Fibroblast of villous mesenchyme (primary cell): ENCODE measurements at places on chromosomes 6 and 20.

- peak; percentile 89 for DNase-seq
These were observed 50.2 kb downstream of the COL12A1 start for GRCh38 chr6:75155631-75156030.

DNA sequence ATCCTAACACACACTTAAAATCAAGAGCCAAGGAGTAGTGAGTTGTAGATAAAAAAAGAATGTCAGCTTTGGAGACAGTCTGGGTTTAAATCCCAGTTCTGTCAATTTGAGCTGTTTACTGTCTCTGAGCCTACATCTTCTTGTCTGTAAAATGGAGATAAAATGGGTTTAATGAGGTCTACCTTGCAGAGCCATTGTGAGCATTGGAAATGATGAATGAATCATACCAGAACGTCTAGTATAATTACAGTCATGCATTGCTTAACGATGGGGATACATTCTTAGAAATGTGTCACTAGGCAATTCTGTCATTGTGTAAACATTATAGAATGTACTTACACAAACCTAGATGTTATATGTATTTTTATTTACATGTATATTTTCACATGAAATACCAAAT is 17.6 kb upstream of the SGK2 start:
- no peak for DNase-seq

DNA sequence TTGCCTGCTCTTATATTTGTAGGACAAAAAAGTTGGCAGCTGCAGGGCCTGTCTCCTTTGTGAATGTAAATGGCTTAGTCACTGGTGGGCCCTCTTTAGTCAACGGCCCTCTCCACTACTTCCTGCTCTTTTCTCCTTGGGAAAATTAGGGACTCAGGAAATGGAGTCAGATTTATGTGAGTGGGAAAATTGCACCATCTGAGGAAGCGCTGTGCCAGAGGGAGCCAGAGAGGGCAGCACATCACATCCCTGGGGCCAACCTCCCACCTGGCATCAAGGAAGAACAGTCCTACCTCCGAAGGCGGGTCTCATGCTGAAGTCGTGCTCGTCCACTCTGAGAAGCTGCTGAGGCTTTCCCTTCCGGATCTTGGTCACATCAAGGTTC is 15.6 kb downstream of the GABRR2 start:
- no peak for DNase-seq

- no peak for DNase-seq
These were observed 32.0 kb upstream of the TMEM217 start for GRCh38 chr6:37289931-37290330.

GRCh38 chr6:126716826-126717509 is 377.1 kb downstream of the CENPW start:
- DNase-seq = no peak

- peak; percentile 76 for DNase-seq
These were observed 38.1 kb downstream of the TBPL1 start for GRCh38 chr6:133991096-133991593.

DNA sequence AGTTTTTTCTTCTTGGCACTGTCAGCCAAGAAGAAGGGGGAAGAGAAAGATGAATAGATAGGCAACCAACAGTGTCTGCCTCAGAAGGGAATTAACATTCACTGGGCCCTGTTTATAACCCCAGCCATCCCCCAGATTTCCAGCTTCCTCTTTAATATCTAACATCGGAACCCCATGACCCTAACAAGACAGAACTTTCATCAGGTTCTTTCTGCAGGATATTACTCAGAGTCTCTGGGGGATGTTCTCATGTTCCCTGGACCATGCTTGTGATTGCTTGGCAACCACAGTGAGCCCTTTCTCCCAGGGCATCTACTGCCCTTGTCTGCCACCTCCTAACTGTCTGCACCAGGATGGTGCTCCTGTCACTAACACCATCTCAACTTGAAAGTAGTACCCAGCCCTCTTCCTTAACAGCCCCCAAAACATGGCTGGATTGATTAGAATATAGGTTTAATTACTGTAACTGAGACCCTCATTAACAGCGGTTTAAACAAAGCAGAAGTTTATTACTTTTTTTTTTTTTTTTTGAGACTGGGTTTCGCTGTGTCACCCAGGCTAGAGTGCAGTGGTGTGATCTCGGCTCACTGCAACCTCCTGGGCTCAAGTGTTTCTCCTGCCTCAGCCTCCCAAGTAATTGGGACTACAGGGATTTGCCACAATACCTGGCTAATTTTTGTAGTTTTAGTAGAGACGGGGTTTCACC is 12.0 kb upstream of the PTPN1 start:
- no peak for DNase-seq

DNA sequence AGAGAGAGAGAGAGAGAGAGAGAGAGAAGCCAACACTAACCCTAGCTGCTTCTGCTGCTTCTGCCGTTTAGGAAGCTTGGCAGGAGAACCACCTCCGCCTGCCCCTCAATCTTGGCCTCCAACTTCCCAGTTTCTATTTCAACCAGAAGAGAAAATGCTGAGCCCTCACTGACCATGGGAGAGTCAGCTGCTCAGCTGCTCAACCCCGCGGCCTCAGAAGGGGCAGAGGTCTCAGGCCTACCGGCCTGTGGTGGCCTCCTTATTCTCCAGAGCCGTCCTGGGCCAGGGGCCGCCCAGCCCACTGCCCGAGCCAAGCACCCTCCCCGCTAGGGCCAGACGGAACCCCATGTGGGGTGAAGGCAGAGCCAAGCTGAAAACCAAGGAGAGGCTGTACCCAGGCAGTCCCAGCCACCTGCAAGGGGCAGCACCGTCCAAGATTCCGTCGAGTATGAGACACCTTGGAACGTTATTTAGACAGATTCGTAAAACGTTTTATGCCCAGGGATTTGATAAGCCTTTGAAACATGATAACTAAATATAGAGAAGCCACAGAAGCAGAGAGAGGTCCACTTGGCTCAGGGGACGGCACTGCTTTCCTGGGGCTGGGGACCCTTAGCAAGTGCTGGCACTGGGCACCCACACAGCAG is 116.6 kb downstream of the DLL1 start:
- no peak for DNase-seq

- no peak for DNase-seq
These were observed 181.0 kb downstream of the ZMYND8 start for GRCh38 chr20:47175493-47175892.

DNA sequence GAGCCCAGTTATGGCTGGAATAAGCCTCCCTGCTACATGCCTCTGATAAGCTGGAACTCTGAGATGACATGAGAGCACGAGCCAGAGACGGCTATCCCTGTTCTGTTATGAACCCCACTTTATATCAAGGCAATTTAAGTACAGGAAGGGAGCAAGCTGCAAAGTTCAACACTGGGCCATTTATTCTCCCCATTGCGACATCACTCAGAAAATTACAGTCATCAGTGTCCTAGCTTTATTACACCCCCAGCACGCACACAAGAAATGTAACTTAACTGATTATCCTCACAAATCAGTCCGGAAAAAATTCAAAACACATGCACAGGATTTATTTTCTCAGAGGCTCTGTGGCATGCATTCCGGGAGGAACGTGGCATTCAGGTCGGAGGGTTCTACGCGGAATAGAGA is 125.3 kb upstream of the SLC2A12 start:
- DNase-seq = peak; percentile 92

GRCh38 chr20:54115172-54115854 is 44.9 kb upstream of the BCAS1 start:
- DNase-seq = peak; percentile 93

GRCh38 chr6:44022671-44023352 is 104.4 kb downstream of the MRPL14 start:
- no peak for DNase-seq

DNA sequence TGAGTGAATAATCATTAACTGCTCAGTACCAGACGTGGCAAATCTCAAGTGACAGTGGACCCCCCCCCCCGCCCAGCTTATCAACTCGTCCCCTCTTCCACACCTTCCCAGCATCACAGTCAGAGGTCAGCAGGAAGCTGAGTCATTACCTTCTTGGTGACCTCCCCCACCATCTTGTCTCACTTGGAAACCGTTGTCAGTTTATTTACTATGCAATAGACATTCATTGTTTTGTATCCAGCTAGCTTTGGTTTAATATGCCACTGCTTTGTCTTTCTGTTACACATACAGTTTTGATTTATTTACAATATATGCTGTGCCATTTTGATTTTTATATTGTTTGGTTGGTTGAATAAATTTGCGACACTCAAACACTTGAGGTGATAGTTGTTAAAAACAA is 158.1 kb downstream of the QKI start:
- DNase-seq = no peak

- peak; percentile 91 for DNase-seq
These were observed 48.0 kb downstream of the GCLC start for GRCh38 chr6:53496797-53497375.

GRCh38 chr6:11769811-11770545 is 8.6 kb downstream of the ADTRP start:
- DNase-seq = peak; percentile 25

DNA sequence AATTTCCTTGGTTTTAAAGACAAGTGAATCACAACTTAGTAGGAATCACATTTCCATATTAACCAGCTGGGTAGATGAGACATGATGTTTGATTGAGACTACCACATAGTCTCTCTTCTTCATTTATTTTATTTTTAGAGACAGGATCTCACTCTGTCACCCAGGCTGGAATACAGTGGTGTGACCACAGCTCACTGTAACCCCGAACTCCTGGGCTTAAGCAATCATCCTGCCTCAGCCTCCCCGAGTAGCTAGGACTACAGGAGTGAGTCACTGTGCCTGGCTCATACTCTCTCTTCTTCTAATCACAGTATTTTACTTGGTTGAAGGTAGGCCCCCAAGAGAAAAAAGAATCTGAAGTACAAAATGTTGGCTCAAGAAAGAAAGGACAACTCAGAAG is 80.2 kb upstream of the ASF1A start:
- DNase-seq = peak; percentile 29

- no peak for DNase-seq
These were observed 96.8 kb downstream of the PHACTR1 start for GRCh38 chr6:12813321-12813720.

DNA sequence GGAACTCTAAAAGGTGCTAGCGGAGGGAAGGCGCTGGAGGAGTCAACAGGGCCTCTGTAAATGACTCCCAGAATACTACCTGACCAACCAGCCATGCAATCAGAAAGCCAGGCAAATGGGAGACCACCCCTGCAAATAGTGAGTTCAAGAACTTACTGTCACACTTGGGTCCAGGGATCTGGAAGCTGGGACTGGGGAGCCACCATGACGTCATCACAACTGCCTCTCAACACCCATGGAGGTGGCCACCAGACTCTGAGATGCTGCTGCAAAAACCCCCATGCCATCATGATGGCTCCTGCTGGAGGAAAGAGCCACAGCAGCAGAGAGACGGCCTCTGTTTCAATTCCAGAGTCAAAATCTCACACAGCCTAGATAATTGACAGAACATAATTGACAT is 8.5 kb upstream of the PDYN start:
- DNase-seq = no peak

DNA sequence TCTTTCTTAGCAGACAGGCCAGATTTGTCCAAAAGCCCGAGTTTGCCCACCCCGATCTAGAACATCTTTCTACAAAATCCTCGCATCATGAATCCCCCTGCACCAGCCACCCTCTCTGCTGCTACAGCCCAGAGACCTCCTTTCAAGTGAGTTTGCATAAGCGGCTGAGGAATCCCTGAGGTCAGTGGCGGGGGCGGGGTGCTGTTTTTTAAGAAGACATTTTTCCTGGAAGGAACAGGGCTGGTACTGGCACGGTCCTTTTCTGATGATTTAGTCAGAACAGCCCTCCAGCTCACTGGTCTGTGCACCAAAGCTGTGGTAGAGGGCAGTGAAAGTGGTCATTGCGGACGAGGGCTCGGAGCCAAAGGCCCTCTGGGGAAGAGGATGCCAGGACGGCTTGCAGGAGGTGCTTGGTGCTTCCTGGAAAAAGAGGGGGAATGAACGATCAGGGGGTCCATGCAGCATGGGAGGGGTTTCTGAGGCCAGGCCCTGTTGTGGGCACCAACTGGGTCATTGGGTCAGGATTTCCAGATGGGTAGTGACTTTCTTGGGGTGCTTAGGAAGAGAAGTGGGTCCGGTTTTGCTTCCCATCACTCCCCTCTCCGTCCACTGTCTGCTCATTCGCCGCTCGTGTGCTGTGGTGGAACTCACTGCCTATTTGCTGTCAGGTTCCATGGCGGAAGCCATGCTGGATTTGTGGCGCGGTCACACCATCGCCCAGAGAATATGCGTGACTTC is 50.4 kb downstream of the GNAS-AS1 start:
- DNase-seq = no peak

DNA sequence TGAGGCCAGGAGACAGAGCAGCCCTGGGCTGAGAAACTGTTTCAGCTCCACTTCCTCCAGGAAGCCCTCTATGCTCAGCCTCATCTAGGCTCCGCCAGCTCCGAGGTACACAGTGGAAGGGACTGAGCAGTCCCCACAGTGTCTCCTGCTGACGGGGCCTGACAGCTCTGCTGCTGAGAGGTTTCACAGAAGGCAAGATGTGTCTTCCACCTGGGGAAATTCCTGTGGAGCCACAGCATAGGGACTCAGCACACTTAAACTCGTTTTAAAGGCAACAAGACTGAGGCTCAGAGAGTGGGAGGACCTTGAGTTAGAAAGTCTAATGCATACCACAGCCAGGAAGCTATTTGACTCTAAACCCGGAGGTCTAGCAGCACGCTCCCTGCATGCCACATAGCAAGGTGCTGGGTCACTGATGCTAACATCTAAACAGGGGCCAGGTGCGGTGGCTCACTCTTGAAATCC is 6.8 kb downstream of the ADA start:
- DNase-seq = no peak

GRCh38 chr20:44909872-44910689 is at the start of gene PABPC1L:
PABPC1L (plus strand) TSS chr20:44910060; CDS start chr20:44910144, 84 bp downstream.
- peak; percentile 69 for DNase-seq

DNA sequence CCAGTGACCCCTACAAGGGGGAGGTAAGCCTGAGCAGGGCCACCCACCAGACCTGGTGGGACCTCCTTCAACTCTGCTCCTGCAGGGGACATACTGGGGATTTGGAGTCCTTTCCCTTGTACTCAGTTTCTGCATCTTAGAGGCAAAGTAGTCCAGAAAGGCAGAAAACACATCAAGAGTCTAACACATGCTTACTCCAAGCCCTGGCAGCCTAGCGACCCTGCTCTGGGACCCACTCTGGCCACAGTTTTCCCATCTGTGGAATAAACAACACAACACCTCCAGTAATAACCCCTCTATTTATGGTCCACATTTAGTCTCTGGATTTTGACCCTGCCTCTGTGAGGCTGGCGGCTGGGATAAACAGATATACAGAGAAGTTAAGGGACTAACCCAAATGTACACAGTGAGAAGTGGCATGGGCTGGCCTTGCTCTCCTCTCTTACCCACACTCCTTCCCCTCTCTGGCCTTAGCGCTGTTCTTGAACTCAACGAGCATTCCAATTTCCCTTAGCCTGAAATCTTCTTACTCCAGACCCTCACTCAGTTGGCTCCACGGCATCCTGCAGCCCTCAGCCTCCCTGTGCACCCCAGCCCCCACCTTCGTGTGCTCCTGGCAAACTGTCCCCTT is 16.1 kb upstream of the TLDC2 start:
- DNase-seq = no peak

- no peak for DNase-seq
These were observed 728.3 kb downstream of the MAFB start for GRCh38 chr20:39960522-39961428.

DNA sequence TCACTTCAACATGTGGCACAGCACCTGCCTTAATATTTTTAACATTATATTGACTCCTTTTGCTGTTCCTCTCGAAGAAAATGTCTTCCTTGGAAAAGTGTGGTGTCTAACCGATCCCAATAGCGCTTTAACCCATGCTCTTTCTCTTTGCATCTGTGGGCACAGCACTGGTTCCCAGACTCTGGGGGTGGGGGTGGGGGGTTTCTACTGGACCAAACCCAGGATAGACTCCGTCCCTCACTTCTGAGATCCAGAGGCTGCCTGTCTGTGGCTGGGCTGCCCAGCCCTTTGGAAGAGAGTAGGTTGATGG is 3.9 kb upstream of the ZNF292 start:
- DNase-seq = no peak
